Activated CD4-positive, alpha-beta T cell treated with anti-CD3 and anti-CD28 coated beads, Interleukin-2, amount 50 U/mL, for 24 hours (primary cell): ENCODE measurements at places on chromosomes 5 and 9.

DNA sequence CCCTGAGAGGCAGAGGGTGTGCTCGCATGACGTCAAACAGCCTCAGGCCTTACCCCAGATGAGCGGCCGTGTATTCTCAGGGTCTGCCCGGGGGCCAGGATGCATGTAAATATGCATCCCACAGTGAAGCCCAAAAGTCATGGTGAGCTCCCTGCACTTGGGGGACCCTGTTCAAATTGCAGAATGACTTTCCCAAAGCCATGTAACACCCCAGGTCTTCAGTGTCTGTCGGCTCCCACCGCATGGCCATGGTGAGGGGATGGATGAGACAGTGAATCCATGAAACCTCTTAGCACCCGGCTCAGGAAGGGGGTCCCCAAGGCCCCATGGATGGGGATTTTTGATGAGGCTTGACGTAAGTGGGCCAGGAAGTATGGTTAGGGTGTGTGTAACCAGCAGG lies 9.3 kb upstream of the COL5A1 start:
- DNase-seq = no peak

GRCh38 chr9:70514273-70514672 lies 99.8 kb upstream of the KLF9 start:
- no peak for DNase-seq

- no peak for DNase-seq
Observed at GRCh38 chr5:157925786-157926671, 67.1 kb upstream of the CLINT1 start.

DNA sequence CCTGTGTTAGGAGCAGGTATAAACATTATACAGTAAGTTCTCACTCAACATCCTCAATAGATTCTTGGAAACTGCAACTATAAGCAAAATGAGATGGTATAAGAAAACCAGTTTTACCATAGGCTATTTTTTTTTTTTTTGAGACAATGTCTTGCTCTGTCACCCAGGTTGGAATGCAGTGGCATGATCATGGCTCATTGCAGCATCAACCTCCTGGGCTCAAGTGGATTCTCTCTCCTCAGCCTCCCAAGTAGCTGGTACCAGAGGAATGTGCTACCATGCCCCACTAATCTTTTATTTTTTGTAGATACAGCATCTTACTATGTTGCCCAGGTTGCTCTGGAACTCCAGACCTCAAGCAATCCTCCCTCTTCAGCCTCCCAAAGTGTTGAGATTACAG lies 50.1 kb upstream of the ADRB2 start:
- no peak for DNase-seq

DNA sequence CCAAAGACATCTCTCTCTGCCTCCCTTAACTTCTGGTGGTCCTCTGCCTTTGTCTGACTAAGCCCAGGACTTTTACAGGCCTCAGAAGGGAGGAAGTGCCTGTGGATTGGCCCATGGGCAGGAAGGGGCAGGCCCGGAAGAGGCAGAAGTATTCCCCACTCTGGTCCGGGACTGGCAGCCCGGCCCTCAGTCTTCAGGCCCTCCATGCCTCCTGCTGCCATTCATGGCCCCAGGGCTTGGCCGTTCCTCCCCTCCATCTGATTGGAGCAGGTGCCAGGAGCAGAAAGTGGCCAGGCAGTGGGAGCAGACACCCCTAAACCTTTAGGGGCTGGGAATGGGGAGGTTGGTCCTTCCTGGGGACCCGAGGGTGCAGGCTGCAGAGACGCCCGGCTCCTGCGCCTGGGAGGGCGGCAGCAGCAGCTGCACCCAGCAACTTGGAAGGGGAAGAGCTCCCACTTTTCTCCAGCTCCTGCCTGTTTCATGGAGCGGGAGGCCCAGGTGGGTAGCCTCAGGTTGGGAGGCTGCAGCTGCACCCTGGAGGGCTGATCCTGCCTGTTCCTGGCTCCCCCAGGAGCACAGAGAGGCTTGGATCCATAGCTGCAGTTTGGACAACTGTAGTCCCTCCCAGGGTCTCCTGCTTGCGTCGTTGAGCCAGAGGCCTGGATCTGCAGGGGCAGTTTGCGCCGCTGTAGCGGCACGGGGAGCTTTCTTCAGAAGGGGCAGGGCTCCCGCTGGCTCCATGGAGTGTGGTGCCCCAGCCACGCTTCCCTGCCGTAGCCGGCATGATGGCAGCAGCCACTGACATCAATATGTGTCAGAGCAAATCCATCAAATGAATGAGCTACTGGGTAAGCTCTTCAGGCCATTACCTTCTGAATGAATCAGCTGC lies 661.5 kb upstream of the NUDT12 start:
- no peak for DNase-seq

- DNase-seq = no peak
Observed at GRCh38 chr5:149851211-149851610, 93.4 kb downstream of the PDE6A start.

DNA sequence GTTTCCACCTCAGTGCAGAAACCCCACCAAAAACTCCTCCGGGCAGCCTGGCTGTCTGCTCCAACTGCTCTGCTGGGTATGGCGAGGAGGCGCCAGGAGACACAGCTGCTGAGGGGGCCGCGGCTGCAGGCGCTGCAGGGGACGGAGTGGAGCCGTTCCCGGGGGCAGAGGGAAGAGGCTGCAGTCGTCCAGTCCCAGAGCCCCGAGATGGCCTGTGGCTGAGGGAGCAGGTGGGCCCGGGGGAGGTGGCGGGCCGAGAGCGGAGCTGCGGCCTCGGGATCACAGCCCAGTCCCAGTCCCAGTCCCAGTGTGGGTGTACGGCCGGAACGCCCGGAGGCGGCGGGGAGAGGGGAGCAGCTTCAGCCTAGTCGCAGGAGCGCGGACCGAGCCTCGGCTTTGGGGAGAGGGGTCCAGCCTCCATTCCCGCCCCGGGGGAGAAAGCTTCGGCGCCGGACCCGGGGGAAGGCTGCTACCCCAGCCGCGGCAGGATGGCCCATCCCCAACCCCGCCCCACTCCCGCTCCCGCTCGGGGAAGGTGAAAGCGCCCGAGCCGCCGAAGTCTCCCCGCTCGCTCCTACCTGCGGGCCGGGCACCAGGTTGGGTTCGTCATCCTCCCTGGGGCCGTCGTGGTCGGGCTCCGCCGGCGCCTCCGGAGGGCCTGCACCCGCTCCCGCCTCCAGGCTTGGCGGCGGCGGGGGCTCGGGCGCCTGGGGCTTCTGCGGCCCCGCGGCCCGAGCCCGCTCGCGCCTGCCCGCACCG lies 513 bp downstream of the FAM193B start:
- DNase-seq = peak; percentile 10

DNA sequence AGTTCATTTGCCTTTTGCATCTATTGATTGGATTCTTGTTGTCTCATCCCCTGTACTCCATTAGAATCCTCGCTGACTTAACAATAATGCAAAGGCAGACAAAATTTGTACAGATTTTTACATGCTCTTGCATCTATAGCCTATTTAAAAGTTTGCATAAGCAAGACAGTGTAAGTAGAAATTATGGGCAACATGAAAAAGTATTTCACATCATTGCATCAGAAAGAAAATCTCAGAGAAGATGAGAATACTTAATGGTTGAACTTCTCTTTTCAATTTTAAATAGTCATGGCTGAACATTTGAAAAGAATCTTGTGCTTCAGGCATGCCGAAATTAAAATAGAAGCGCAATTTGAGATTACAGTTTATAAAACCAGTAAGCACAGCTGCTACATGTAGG lies 226.4 kb downstream of the EFNA5 start:
- no peak for DNase-seq

GRCh38 chr9:95029288-95029687 lies 288.2 kb downstream of the FANCC start:
- no peak for DNase-seq

GRCh38 chr5:52947851-52948250 lies 41.3 kb upstream of the ITGA2 start:
- no peak for DNase-seq

GRCh38 chr5:121430538-121430937 lies 421.1 kb upstream of the FTMT start:
- DNase-seq = no peak

GRCh38 chr5:136446565-136446964 lies 81.2 kb upstream of the TRPC7 start:
- no peak for DNase-seq

GRCh38 chr5:15472116-15472515 lies 27.9 kb upstream of the FBXL7 start:
- no peak for DNase-seq

GRCh38 chr9:127065592-127065991 lies 56.8 kb downstream of the ANGPTL2 start:
- DNase-seq = no peak

DNA sequence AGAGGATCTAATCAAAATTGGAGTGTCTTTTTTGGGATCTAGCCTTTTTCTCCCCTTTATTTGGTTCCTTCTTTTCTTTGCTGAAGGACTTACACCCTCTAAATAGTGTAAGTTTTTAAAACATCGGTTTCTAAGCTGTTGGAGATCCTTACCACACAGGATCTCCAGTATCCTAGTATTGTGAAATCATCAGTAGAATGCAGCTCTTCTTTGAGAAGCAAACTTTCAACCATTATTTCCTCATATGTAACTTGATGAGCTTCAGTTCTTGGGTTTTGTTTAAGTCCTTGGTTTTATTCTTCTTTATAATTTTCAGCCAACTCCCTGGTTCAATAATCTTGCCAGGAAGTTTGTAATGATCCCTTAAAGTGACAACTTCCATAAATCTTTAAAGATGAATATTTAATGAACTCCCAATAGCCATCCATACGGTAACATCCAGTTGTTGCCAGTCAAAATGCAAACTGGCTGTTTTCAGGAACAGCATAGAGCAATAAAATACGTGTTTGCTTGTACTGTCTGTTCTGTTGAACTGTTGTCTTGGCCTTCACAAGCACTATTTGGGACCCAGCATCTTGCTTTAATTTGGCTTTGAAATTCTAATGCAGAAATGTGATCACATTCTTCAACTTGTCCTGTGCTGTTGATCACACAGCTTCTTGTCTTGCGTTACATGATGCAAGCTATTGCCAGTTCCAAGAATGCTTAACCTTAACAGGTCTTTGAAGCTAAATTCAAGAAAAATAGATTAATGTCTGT lies 34.8 kb upstream of the TTC23L start:
- no peak for DNase-seq

- no peak for DNase-seq
Observed at GRCh38 chr5:171506951-171507350, 87.5 kb downstream of the FGF18 start.

DNA sequence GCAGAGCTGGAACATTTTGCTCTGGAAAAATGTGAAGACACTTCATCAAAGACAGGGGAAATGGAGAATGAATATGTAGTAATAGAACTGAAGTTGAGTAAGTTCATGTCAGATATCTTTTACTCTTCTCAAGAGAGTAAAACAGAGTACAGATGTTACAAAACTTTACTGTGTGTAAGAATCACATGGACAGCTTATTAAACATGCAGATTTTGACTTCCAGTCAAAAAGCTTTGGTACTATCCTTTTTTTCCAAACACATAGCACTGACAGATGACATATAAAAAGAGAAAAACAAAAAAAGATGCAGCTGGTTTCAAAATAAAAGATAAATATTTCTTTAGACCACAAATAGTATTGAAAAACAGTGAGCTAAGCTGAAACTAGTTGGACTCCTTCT lies 115.4 kb downstream of the FBN2 start:
- no peak for DNase-seq

GRCh38 chr9:87644659-87645058 lies 81.3 kb upstream of the CTSL start:
- DNase-seq = no peak

DNA sequence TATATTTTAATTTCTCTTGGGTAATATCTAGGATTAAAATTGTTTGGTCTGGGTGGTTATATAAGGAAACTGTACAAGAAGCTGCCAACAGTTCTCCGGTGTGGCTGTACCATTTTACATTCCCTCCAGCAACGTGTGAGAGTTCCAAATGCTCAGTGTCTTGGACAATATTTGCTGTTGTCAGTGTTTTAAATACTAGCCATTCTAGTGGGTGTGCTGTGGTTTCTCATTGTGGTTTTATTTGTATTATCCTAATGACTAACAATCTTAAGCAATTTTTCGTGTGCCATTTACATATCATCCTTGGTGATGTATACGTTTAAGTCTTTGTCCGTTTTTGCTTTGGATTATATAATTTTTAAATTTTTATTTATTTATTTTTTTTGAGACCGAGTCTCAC lies 34.0 kb downstream of the TNFSF15 start:
- no peak for DNase-seq

DNA sequence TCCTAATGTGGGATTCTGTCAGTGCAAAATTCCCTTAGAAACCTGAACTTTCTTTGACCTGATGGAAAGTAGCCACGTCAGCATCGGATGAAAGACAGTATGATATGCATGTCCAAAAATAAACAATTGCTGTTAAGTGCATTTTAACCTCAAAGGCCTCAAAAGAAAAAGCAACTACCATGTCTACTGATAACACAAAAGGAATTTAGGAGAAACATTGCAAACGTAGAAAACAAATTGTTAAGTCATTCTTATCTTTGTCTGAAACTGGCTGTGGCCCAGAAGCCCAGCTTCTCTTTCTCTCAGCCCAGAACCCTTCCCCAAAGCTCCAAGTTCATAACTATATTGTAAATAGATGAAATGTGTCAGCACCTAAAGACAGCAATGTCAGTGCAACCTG lies 11.1 kb upstream of the LHFPL2 start:
- DNase-seq = no peak

GRCh38 chr9:79812099-79812498 lies 240.3 kb downstream of the TLE4 start:
- no peak for DNase-seq

- DNase-seq = no peak
Observed at GRCh38 chr9:9764821-9765220, 848.0 kb downstream of the PTPRD start.

DNA sequence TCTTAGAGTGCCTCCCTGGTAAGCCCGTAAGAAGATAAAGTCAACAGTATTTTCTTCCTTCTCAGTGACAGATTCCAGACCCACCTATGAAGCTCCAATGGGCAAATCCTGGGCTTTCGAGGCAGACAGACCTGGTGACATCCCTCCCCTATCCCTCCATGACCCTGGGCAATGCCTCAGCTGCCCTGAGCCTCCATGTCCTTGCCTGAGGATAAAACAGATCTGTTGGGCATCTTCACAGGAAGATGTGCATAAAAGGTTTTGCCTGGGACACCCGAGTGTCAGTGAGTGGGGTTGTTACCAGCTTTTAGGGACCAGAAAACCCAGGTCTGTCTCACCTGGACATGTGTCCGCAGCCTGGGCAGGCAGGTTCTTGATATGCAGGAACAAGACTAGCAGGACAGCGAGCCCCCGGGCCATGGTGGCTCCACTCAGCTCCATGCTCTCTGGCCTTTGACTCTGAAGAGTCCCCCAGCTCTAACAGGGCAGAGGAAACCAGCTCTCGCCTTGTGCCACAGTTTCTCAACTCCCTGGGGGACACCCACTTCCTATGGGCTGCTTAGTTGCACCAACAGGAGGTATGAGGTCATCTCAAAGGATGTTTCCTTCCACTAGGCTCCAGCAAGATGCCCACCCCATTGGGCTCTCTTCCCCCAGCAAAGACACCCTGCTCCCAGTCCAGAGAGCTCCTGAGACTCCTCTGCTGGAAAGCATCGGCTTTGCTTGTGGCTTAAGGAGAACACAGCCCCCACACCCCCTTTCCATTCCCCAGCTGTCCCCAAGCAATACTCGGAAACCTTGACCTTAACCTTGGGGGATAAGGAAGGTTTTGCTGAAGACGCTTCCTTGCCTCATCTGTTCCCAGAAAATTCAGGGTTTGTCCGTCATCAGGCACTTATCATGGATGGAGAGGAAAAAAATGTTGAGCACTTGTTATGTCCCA lies at the start of gene FCN1:
Gene FCN1, minus strand, starts transcription at position 482 of the 943 bp plus-strand sequence. Its CDS starts 41 bp downstream, at position 441.
- DNase-seq = no peak
